Colonic mucosa (tissue), 4 donors: ENCODE measurements at places on chromosomes 12 and 14.

DNA sequence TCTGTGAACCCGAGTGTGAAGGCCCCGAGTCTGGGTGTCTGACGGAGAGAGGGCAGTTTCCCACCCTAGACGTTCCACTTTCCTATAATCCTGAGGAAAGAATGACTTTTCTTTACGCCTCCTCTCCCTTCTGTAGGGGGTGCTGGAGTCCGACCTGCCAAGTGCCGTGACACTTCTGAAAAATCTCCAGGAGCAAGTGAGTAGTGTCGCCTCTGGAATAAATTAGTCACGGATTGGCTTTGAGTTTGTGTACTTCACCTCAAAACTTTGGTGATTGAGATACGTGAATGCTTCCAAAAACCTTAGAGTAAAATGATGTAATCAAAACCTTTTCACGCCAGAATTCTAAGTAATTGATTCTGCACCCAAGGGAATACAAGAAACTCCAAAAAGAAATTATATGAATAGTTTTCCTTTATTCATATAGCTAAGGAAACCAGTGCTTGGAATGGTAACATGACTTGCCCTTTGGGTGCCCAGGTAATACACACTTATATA, 452 bp downstream of the NGDN start:
- DNase-seq, result no peak

GRCh38 chr12:132143336-132144071, 615 bp downstream of the DDX51 start:
- no peak for DNase-seq

- DNase-seq, result no peak
Measured at GRCh38 chr12:94266796-94267536, 118.6 kb downstream of the PLXNC1 start.

GRCh38 chr12:41629611-41630010, 441.5 kb downstream of the PDZRN4 start:
- DNase-seq, result no peak

DNA sequence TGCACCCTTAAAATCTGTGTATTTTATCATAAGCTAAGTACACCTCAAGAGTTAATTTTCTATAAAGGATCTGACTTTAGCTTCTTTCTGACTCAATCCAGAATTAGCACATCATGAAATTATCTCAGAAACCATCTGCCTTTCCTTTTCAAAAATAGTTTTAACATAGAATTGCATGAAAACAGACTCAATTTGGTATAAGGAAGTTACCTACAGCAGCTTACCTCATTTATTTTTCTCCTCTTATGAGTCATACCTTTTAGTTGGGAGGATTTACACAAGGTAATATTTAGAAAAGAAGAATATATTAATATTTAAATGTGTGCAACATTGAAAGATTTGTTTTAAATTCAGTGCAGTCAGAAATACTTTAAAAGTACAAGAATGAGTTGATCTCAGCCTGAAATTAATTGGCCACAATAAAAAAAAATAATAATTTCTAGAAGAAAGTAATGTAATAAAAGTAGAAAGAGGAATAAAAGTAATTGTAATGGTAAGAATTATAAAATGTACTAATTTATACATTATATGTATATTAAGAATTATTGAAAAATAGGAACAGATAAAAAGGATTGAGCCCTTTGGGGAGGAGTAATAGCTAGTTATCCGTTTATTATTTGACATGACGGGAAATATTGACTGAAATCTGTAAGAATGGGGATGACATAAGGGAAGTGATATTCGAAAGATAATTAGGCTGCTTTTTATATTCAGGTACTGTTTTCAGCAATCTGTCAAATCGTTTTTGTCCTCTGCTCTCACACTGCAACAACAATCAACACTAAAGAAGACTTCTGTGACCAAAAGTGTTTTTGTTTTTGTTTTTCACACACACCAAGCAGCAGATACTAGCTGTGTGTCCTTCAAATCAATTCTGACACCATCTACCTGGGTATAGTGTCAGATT, 20.5 kb downstream of the ADAM21 start:
- DNase-seq, result no peak

- DNase-seq, result no peak
Measured at GRCh38 chr12:104520242-104520900, 63.6 kb downstream of the CHST11 start.

DNA sequence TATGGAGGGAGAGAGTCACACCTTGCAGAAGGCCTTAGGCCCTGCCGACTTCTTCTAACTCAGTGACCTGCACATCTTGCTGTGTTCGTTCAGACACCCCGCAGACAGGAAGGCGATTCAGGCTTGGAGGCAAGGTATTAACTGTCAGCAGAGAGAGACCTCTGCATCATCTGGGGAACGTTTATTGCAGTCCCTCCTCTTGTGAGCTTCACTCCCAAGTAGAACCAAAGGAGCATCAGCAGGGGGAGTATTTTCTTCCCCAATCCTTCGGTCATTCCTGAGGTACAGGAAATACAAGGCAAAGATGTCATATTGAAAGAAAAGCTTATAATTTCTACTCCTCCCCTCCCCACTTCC, 217.9 kb downstream of the CRADD start:
- no peak for DNase-seq

GRCh38 chr14:81447021-81447764, 47.1 kb upstream of the STON2 start:
- no peak for DNase-seq

DNA sequence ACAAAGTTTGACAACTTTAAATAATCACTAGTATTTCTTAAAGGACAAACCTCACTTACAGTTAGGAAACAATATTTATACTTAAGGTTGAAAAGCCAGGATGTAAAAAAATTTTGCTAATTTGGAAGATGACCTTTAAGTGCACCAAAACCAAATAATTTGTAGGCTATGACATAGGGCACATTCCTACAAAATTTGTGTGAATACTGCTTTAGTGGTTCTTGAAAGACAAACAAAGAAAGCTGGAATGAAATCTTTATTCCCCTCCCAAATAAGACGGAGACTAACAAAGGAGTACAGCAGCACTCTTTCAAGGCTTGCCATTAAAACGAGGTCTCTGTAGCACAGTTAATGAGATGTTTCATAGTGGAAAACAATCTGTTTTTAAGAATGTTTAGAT, 45.6 kb downstream of the MSRB3 start:
- no peak for DNase-seq

- DNase-seq, result no peak
Measured at GRCh38 chr12:80017261-80017870, 82.0 kb upstream of the OTOGL start.

DNA sequence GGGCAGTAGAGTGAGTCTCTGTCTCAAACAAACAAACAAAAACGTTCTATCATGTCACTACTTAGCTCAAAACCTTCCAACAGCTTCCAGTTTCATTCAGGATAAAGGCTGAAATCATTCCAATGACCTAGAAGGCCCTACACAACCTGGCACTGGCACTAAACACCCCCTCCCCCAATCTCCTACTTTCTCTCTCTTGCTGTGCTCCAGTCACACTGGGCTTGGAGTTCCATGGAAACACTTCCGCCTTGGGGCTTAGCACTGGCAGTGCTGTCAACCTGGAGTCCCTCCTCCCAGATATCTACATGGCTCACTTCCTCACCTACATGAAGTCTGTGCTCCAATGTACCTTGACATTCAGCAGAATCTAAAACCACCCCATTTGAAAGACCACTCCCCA, 65.0 kb upstream of the SINHCAF start:
- no peak for DNase-seq

DNA sequence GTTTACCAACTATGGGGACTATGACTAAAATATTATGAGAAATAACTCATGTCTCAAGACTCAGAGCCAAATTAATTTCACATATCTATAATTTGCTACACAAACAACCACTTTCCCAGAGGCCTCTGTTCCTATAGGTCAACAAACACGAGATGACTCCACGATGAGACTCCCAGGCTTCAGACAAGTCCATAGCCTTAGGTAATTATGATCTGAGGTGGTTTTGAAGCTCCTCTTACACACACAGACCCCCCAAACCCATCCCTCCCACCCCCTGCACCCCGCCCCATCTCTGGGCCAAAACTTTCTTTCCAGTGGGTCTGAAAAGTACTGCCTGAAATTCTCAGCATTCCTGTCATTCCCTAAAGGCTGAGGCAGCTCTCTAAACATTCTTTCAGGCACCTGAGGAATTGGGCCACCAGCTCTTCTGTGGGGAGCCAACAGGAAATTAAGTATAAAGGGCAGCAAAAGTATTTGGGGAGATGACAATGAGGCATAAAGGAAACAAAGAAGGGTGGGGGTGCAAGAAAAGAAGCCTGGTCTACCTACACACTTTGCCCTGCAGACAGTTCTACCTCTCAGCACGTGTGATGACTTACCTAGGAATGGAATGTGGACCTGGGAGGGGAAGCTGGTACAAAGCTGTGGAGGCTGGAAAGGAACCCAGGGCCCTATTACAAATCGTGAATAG, 143.6 kb downstream of the PAWR start:
- DNase-seq, result peak; percentile 38

- DNase-seq, result no peak
Measured at GRCh38 chr12:131437706-131438492, 273.0 kb upstream of the SFSWAP start.

DNA sequence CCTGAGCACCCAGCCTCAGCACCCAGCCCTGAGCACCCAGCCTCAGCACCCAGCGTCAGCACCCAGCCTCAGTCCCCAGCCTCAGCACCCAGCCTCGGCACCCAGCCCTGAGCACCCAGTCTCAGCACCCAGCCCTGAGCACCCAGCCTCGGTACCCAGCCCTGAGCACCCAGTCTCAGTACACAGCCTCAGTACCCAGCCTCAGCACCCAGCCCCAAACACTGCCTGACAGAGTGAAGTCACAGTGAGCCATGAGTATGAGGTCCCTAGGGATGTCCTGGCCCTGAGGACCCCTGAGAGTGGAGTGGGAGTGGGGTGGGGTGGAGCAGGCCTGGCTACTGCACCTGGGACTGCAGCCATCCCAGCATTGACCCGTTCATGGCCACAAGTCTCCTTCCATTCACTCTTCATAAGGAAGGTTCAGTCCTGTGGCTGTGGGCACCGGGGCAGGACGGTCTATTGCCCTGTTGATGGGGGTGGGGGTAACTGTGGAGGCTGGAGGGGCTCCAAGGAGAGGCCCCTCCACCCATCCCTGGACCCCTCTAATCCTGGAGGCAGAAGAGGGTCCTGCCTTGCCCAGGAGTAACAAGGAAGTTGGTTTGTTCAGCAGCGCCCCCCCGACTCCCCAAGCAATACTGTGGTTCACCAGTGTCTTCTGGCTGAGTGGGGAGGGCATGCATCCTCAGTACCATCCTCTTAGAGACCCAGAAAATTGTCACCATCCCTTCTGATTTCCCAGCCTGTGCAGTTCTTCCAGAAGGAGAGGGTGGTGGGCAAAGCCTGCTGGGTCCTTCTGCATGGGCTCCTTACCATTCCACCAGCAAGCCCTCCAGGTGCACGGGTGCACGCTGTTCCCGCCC, 140.5 kb downstream of the ADGRD1 start:
- no peak for DNase-seq

DNA sequence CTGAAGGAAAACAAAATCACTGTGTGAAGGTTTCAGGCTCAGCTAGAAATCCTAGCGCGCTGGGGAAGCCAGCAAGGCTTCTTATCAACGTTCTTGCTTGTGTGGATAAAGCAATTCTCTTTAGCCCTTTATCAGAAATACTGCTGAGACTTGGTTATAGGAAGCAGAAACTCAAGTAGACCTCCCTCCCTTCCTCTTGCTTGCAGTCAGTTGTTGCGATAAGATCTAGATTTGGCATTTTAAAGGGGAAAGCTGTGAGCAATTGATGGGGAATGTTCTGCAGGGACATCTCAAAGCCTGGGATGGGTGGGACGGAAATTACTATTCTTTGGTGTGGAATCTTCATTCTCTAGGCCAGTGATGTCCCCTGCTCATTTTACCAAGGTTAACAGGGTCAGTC, 76.4 kb upstream of the ANO4 start:
- no peak for DNase-seq

DNA sequence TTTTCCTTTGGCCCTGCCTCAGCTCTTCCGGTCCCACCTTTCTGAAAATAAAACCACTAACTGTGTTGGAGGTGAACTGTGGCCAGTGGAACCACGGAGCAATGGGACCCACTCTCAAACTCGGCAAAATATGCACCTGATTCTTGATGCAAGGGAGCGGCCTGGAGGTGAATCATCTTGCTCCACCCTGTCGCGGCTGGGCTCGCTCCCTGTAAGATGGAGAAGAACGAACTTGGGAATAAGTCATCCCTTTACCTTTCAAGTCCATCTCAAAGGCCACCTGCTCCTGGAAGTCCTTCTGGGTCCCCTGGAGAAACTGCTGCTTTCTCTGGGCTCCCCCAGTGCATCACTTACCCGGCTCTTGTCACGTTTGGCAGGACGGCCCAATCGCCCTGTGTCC, 309.9 kb downstream of the BCL11B start:
- DNase-seq, result no peak

DNA sequence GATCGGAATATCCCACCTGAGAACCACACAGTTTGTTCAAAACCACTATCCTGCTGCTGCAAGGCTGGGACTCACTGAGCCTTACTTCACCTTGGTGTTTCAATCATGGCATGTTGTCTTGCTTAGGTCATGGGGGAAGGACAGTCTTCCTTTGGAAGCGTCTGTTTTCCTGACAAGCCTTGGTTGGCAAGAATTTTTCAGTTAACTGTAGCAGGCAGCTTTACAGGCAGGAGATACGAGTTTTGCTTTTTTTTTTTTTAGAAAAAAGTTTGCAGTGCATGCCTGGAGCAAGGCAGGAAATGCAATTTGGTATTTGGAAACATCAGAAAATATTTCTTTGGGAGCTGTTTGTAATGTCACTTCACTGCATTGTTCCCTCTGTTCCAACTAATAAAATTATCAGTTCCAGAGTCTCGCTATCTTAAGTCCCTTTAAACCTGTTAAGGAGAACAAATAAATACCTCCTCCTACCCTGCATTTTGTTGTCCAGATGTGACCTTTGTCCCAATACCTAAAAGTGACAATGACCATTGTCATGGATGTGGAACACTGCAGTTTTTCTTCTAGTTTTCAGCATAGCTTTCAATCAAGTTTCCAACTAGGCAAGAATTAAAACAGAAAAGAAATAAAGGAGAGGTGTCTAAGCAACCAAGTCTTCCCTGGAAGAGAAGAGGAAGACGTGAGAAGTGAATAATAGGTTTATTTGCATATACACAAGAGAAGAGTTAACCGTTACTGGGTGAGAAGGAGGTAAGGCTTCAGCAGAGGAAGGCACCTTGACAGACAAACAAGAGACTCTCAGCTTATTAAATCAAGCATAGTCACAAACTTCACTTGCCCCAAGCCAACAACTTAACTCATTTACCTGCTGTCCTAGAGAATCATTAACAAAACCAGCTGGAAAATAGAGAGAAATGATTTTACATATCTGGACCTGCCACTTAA, 71.4 kb upstream of the ACTN1 start:
- DNase-seq, result no peak

- DNase-seq, result no peak
Measured at GRCh38 chr12:131084341-131085011, 130.8 kb downstream of the ADGRD1 start.

- DNase-seq, result peak; percentile 46
Measured at GRCh38 chr12:12717586-12718380, 615 bp downstream of the CDKN1B start.

- no peak for DNase-seq
Measured at GRCh38 chr12:87323369-87323768, 705.8 kb downstream of the C12orf50 start.
